RPMI7951 (cell line): ENCODE measurements at places on chromosomes 7 and 10. TPM values are rescaled to one million over a fixed set of nuclear protein-coding genes. Genes with fewer than 3 reads are reported as not detected.
A peak's percentile ranks its signal among the peaks of the same experiment; 100 is the strongest.

DNA sequence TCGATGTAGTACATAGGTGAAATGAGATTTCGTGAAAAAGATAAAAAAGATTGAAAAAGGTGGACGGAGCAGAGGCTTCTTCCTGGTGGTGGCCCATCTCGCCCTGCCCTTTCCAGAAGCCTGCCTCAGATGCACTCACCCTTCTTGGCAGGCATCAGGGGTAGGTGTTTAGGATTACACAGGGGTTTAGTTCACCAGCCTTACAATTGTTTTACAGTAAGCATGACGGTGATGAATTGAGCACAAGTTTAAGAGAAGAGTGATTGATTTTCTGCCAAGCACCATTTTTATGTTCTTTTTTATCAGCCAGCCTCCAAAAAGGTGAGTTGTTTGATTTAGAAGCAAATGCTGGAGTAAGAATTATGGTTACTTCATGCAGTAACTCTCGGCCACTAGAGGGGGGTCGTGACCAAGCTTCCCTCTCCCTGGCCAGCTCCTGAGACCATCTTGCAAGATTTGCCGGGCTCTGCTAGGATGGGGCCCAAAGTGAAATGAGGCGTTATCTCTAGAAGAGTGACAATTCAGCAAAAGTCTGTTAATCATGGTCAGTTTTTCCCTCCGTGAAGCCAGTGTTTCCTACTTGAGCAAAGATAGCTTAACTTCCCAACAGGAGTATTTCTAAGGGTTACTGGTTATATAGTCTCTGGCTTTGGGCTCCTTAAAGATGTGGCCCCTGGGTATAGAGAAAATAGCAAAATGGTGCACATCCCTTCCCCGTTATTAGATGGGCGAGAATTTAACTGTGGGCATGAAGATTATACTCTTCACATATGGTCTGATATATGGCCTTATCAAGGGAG is 228.8 kb downstream of the BMPER start:
- peak; percentile 87 for DNase-seq

The CUZD1 gene
- 0.48 and 0.59 TPM in 2 replicates for total RNA-seq

The HOXA7 gene
- total RNA-seq, result 16.4 and 19.7 TPM in 2 replicates

The KAZALD1 gene
- total RNA-seq, result 8.1 and 11.4 TPM in 2 replicates

The AOC1 gene
- not detected in 2 replicates for total RNA-seq

The UNC5B gene
- 19.3 and 25.3 TPM in 2 replicates for total RNA-seq

- no peak for DNase-seq
These were observed 71.8 kb downstream of the SEMA3D start for GRCh38 chr7:85115006-85115405.

The PRLHR gene
- not detected in 2 replicates for total RNA-seq

DNA sequence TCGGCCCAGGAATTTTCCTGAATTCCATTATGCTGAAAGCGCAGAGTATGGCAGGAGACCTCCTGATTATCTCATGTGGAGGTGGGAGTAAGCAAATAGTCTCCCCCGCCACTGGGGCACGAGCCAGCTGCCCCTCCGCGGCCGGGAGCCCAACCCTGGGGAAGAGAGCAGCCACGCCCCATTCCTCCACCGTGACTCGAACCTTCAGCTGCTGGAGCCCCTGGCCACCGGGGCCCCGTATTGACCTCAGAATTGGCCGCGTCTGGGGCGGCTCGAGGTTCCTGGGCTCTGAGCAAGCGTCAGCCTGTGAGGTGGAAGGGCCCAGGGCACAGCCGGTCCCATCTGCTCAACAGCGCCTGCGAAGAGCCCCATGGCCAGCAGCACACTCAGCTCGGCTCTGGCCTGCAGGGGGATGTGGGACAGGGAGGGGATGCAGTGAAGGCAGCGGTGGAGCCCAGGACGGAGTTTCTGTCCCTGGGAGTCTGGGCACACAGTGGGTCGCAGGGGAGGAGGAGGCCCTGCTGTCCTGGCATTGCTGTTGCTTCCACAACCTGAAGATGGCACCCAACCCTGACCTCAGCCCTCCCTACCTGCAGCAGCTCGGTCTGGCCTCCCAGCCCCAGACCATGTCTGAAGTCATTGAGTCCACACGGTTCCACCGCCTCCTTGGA is 97.8 kb downstream of the CHST15 start:
- peak; percentile 93 for DNase-seq

The ACBD5 gene
- 28.2 and 29.1 TPM in 2 replicates for total RNA-seq

The MMRN2 gene
- 0.39 and 0.60 TPM in 2 replicates for total RNA-seq

DNA sequence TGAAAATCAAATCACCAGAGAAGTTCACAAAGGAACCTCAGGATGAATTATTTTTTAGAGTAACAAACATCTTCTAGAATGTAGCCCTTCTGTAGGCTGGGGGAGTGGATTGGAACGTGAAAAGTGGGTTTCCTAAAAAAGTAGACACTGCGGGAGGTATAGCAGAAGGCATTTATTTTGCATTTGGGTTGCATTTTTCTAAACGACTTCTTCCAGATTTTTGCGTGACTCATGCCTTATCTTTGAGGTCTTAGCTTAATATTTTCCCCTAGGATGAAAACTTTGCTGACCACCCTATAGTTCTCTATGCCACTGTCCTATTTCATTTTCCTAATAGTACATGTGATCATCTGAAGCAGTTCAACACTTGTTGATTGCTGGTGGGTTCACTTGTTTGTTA is 112.7 kb upstream of the JCAD start:
- peak; percentile 30 for DNase-seq

The STEAP4 gene
- total RNA-seq, result not detected in 2 replicates

The TMEM236 gene
- 0.10 and 0.12 TPM in 2 replicates for total RNA-seq

GRCh38 chr7:1667566-1668395 is 2.3 kb upstream of the ELFN1 start:
- DNase-seq, result no peak

DNA sequence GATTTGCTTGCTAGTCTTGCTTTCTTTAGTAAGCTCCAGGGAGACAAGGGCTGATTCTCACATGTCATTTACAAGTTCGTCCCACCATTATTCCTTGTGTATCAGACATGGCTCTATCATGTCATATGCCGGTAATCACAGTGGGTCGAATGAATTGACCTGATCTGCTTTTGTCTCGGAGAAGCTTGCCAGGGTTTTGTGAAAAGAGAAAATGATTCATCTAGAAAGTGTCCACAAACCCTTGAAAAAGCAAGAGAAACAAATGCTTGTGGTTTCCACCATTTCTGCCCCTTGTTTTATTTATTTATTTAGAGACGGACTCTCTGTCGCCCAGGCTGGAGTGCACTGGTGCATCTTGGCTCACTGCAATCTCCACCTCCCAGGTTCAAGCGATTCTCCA is 278.5 kb downstream of the TCF7L2 start:
- DNase-seq, result peak; percentile 52

- no peak for DNase-seq
These were observed 35.3 kb downstream of the LRRC72 start for GRCh38 chr7:16561943-16562342.

DNA sequence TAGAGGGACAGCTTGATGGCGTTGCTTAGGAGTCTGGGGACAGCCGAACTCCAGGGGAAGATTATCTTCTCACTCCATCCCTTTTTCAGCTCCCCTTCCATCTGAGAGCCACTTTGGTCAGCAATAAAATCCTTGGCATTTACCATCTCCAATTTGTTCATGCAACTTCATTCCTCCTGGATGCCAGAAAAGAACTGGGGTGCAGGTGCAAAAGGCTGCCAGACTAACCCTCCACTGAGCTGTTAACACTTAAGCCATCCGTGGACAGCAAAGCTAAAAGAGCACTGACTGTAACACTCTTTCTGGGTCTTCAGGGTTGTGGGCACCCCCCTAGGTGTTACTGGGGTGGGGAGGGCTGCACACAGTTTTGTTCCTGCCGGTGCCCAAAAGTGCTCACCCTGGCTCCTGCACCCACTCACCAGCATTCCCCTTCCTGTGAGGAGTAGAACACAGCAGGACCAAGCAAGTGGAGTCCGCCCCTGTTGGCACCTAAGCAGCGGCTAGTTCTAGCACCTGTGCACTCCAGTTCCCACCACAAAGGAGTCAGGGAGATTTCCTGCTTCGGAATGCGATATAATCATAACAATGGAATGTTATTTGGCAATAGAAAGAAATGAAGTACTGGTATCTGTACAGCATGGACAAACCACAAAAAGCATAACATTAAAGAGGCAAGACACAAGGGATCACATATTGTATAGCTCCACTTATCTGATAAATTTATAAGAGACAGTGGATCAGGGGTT is 95.1 kb downstream of the NPY start:
- DNase-seq, result peak; percentile 51

DNA sequence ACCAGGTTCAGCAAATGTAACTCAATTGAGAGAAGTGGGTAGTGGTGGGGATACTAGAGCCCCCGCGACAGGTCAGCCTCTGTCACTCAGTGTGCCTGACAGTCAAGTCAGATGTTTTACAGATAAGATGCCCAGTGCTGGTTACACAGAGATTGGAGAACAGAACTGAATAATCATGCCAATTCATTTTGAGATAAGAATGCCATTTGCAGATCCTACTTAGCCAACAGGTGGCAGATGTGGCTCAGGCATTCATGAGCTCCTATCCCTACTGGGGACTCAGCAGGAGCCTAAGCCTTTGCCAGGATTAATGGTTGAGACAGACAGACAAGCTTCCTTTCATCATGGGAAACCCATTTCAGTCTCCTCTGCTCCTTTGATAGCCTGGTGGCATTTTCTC is 137.8 kb downstream of the MAPK8 start:
- DNase-seq, result peak; percentile 42

DNA sequence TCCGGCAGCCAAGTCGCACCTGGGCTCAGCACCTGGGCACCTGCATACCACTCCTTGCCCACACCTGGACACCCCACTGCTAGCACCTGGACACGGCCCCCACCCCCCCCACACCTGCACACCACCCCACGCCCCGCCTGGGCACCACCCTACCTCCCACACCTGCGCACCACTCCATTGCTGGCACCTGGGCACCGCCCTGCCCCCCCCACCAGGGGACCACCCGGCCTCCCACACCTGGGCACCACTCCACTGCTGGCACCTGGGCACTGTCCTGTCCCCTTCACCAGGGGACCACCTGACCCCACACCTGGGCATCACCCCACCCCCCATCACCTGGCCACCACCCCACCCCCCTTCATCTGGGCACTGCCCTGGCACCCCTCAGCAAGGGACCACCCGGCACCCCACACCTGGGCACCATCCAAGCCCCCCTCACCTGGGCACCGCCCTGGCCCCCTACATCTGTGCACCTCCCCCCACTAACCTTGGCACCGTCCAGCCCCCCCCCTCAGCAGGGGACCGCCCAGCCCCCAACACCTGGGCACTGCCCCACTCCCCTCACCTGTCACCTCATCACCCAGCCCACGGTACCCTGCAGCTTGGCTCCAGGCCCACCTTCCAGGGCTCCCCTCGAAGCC is 33.8 kb upstream of the RNF32 start:
- DNase-seq, result no peak

- DNase-seq, result no peak
These were observed 107.6 kb downstream of the DIP2C start for GRCh38 chr10:581776-582330.
